Neural progenitor cell (in vitro differentiated cells): ENCODE measurements at places on chromosomes 11 and 22. TPM values are rescaled to one million over a fixed set of nuclear protein-coding genes. Genes with fewer than 3 reads are reported as not detected.

DNA sequence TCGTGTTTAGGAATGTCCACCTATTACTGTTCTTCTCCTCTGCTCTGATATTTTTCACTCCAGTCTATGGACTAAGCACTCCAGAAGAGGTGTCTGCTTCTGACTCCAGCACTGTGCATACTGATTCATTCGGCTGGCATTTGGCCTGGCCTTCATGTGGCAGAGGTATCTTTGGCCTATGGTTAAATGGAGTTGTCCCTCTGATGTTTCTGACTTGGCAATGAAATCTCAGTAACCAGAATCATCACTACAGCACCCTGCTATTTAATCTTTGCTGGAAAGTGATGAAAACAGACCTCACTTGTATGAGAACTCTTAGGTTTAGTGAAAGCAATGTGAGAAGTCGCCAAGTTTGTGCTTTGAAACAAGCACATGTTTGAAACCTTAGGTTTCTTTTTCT, 155.2 kb downstream of the MAML2 start:
- H3K4me1 ChIP-seq, result no peaks in the 10 kb centered on the region
- H3K27me3 ChIP-seq, result no peaks in the 10 kb centered on the region
- no peaks in the 10 kb centered on the region for H3K36me3 ChIP-seq

GRCh38 chr22:26679003-26679629, 21.7 kb downstream of the MIAT start:
- peak; percentile 84 for DNase-seq
- H3K36me3 ChIP-seq, result no peaks in the 10 kb centered on the region
- H3K27ac ChIP-seq, result no peak overlapping the region

DNA sequence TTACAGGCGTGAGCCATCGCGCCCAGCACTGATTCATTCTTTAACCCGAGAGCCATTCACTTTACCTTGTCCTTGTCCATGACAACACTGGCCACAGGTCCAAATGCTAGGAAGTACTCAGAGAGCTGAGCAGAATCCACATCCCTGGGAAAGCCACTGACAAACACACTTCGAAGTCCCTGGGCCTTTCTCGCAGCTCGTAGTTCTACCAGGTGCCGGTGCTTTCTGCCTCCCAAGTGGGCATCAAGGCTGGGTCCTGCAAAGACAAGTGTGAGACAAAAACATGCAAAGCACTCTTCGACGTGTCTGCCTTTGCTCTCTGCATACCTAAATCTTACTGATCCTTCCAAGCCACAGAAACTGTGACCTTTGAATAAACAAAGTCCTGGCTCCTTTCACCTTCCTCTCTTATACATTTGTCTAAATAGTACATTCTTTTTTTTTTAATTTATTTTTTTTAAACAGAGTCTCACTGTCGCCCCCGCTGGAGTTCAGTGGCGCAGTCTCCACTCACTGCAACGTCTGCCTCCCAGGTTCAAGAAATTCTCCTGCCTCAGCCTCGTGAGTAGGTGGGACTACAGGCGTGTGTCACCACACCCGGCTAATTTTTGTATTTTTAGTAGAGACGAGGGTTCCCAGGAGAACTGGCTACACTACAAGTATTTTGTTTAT, 2.2 kb downstream of the TUT1 start:
- no peak overlapping the region for H3K4me3 ChIP-seq
- H3K27me3 ChIP-seq, result no peaks in the 10 kb centered on the region
- peaks cover 6% of the 10 kb centered on the region for H3K4me1 ChIP-seq
- DNase-seq, result no peak
- no peak overlapping the region for H3K27ac ChIP-seq

GRCh38 chr11:91664521-91664920, 560.1 kb upstream of the FAT3 start:
- no peaks in the 10 kb centered on the region for H3K4me1 ChIP-seq
- no peaks in the 10 kb centered on the region for H3K27me3 ChIP-seq
- H3K27ac ChIP-seq, result no peak overlapping the region
- peak; percentile 3 for DNase-seq

GRCh38 chr11:70226967-70227366, 23.9 kb downstream of the FADD start:
- no peak overlapping the region for H3K4me3 ChIP-seq
- no peaks in the 10 kb centered on the region for H3K4me1 ChIP-seq
- no peaks in the 10 kb centered on the region for H3K27me3 ChIP-seq
- H3K27ac ChIP-seq, result no peak overlapping the region
- DNase-seq, result peak; percentile 49
- H3K36me3 ChIP-seq, result no peaks in the 10 kb centered on the region

DNA sequence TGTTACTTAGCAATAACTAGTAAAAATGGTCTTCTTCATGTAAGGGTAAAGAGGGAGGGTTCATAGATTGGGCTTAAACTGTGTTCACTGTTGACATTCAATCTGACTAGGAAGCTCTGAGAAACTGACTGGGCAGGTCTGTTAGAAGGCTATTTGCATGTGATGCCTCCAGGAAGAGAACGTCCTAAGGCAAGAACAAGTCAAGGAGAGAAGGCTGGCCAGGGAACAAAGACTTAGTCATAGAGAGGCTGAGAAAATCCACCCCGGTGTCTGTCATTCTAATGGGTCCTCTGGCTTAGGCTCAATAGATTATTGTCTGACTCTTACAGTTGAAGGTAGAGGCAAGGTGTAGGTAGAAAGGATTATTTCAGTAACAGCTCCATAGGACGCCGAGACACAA, 50.3 kb upstream of the CD44 start:
- H3K4me1 ChIP-seq, result peaks cover 9% of the 10 kb centered on the region
- DNase-seq, result no peak
- no peak overlapping the region for H3K27ac ChIP-seq
- no peak overlapping the region for H3K4me3 ChIP-seq
- no peaks in the 10 kb centered on the region for H3K27me3 ChIP-seq
- no peaks in the 10 kb centered on the region for H3K36me3 ChIP-seq

GRCh38 chr11:33362051-33362910, 105.1 kb downstream of the HIPK3 start:
- H3K4me3 ChIP-seq, result no peak overlapping the region
- H3K27me3 ChIP-seq, result peaks cover 6% of the 10 kb centered on the region
- peak; percentile 21 for DNase-seq
- no peak overlapping the region for H3K27ac ChIP-seq

DNA sequence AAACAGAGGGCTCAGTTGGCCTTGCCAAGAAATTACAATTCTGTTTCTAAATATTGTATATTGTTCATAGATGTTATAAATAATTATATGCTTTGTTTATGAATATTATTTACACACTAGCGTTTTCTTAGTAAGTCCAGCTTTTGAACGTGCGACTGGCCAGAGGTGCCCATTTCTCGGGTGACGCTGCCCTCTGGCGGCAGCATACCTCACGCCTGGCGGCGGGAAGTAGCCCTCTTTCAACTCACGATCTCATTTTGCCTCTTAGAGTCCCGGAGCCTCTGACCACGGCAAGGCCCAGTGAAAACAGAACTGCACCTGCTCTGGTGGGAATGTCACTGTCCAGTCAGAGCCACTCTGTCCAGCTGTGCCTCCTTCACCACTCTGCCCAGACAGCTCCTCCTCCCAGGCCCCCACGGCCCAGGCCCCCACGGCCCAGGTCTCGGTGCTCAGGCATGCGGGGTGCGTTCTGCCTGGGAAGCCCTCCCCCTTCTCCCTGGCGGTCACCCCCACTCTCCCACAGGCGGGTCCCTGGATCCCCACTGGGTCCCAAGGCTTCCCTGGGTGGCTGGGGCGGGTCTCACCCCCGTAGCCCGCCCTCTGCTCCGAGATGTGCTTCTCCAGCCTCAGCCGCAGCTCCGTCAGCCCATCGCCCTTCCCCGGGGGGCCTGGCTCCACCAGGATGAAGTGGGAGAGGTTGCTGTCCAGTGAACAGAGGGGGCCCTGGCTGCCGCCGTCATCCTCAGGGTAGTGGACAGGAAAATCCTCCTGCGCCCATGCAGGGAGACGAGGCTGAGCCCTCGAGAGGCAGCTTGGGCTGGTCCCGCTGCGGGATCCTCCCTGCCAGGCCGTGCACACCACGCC, 19.3 kb downstream of the TSSC4 start:
- peak; percentile 90 for DNase-seq
- no peak overlapping the region for H3K4me3 ChIP-seq
- H3K4me1 ChIP-seq, result no peaks in the 10 kb centered on the region
- no peaks in the 10 kb centered on the region for H3K36me3 ChIP-seq
- H3K27me3 ChIP-seq, result no peaks in the 10 kb centered on the region
- H3K27ac ChIP-seq, result no peak overlapping the region

- peaks cover 19% of the 10 kb centered on the region for H3K4me1 ChIP-seq
- DNase-seq, result no peak
- no peak overlapping the region for H3K27ac ChIP-seq
- peaks cover 31% of the 10 kb centered on the region for H3K27me3 ChIP-seq
- no peaks in the 10 kb centered on the region for H3K36me3 ChIP-seq
- H3K4me3 ChIP-seq, result no peak overlapping the region
Observed at GRCh38 chr22:23850136-23850611, 7.5 kb upstream of the SLC2A11 start.

- H3K4me1 ChIP-seq, result no peaks in the 10 kb centered on the region
- H3K4me3 ChIP-seq, result no peak within 1 kb of the TSS
- H3K27ac ChIP-seq, result no peak within 1 kb of the TSS
- no peak for DNase-seq
- H3K36me3 ChIP-seq, result no peaks in the 10 kb centered on the region
Observed at GRCh38 chr22:50545522-50546325, at the start of gene KLHDC7B. TSS of gene KLHDC7B (plus strand) at chr22:50545899. CDS start at chr22:50546244, 345 bp downstream.

DNA sequence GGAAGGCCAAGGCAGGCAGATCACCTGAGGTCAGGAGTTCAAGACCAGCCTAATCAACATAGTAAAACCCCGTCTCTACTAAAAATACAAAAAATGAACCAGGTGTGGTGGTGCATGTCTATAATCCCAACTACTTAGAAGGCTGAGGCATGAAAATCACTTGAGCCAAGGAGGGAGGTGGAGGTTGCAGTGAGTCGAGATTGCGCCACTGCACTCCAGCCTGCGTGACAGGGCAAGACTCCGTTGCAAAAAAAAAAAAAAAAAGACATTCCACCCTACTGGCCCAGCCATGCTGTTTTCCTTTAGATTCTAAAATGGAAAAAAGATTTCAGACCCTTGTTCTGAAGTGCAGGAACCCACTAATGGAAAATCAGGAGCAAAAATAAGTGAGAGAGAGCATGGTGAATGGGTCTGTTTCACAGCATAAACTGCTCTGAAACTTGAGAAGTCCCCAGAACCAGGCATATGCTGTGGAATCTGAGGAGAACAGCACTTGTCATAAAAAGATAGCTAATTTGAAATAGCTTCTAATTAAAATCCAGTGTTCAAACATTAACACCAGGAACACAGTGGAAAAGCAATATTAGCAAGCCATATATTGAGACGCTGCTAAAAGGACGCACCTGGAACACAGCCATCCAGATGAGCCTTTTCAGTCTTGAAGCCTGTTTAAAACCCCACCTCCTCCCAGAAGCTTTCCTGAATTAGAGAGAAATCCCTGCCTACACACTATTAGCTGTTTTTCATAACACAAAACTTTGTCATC, 66.3 kb upstream of the CHRM4 start:
- no peak for DNase-seq
- no peaks in the 10 kb centered on the region for H3K36me3 ChIP-seq
- H3K27ac ChIP-seq, result no peak overlapping the region

DNA sequence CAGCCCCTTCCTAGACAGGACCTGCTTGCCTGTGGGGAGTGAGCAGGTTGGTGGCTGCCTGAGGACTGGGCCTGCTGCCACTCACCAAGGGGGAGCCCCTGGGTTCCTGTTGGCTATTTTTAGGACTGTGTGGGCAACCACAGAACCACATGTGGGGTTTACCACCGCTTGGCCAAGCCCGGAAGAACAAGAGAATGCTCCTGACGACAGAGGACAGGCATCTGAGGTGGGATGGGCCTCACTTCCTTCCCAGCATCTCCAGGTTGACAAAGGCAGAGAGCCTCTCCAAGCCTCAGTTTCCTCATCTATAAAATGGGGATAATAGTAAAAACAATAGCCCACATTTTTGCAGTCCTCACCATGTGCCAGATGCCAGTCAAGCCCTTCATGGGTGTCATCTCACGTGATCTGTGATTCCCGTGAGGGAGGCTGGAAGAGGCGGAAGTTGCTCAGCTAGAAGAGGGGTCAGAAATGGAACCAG, 43.6 kb downstream of the LRRC32 start:
- no peaks in the 10 kb centered on the region for H3K36me3 ChIP-seq
- no peaks in the 10 kb centered on the region for H3K4me1 ChIP-seq
- no peak overlapping the region for H3K27ac ChIP-seq
- H3K4me3 ChIP-seq, result no peak overlapping the region
- H3K27me3 ChIP-seq, result no peaks in the 10 kb centered on the region

DNA sequence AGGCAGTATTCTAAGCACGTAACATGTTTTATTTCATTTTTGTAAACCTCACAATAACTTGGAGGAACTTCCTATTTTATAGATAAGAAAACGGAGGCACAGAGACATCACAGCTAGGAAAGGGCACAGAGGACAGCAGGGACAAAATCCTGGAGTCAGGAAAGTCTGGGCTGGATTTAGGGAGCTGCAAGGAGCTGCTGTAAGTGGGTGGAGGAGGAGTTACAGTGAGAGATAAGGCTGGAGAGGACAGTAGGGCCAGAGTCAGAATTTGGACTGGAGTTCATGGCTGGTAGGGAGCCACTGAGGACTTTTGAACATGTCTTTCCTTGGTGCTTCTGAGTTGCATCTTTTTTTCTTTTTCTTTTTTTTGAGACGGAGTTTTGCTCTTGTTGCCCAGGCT, 32.2 kb upstream of the PTPRJ start:
- H3K36me3 ChIP-seq, result no peaks in the 10 kb centered on the region
- no peaks in the 10 kb centered on the region for H3K27me3 ChIP-seq
- H3K4me3 ChIP-seq, result no peak overlapping the region
- H3K27ac ChIP-seq, result no peak overlapping the region
- DNase-seq, result no peak
- peaks cover 21% of the 10 kb centered on the region for H3K4me1 ChIP-seq

DNA sequence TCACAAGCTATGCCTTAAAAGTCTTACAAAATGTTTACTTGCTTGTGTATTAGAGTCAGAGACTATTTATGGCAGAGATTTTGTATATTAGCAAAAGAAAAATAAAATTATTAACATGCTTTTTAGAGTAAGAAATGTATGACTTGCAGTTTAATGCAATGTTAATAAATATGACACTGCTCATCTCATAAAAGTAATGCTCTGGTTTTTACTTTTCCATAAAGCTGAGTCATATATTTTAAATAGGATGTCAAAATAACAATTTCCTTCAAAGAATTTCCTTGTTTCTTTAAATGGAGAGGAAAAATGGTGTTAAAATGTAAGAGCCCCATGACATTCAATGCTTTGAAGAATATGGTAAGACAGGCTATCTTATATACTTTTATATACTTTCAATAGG, 16.3 kb upstream of the RDX start:
- H3K36me3 ChIP-seq, result no peaks in the 10 kb centered on the region
- DNase-seq, result no peak
- H3K27me3 ChIP-seq, result no peaks in the 10 kb centered on the region
- H3K4me3 ChIP-seq, result no peak overlapping the region
- no peak overlapping the region for H3K27ac ChIP-seq
- H3K4me1 ChIP-seq, result peaks cover 16% of the 10 kb centered on the region

Gene TRIM51
- not detected in 2 replicates for total RNA-seq

Gene PPFIA1
- 42.6 and 44.5 TPM in 2 replicates for total RNA-seq

Gene RTN4R
- 6.3 and 20.9 TPM in 2 replicates for total RNA-seq

Gene SCGB1C1
- not detected in 2 replicates for total RNA-seq

Gene TSGA10IP
- 3.0 and 7.3 TPM in 2 replicates for total RNA-seq

Gene OR6X1
- not detected in 2 replicates for total RNA-seq

Gene RBM4B
- 30.2 and 40.6 TPM in 2 replicates for total RNA-seq

Gene OVCH2
- total RNA-seq, result not detected in 2 replicates

Gene PANX2
- 0.88 and 1.9 TPM in 2 replicates for total RNA-seq

Gene SRRD
- total RNA-seq, result 28.0 and 36.0 TPM in 2 replicates

Gene PVALB
- not detected in 2 replicates for total RNA-seq

Gene MSANTD2
- total RNA-seq, result 35.8 and 41.9 TPM in 2 replicates
